ENCODE measurements at places on chromosomes 2 and 18.

DNA sequence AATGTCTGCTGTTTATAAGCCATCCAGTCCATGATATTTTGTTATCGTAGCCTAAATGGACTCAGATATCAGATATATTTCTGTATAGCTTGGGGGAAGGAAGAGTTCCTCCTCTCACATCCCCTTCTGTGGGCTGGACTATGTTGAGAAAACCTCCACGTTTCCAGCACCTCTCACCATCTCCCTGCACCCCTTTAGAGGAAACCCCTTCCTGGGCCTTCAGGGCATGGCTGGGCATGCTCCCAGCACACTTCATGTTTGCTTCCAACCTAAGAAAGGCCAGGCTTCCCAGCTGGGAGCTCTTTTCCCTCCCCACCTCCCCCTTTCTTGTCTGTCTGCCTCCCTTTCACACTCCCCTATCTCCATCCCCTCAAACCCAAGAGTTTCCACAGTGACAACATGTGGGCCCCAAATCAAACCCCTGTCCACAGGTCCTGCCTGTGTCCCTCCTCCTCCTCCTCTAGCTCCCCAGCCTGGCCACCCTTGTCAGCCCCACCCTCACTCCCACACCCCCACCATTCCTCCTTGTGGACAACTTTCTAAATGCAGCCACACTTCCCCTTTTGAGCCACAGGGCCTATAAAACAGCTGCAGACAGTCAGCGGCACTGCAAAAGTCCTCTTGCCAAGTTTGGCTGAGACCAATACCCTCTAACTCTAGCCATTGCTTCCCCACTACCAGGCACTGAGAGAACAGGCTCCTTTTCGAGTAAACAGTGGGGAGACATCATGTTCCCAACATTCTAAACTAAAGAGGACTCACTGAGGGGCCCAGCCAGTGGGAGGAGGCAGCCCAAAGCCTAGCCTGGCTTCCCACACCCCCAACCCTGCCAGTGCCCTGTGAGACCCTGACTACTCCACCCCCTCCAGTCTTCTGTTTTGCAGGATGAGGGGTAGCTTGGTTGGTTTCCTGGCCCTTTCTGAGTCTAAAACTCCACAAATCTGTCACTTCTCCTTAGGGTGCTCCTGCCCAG lies 120.5 kb downstream of the ZFP36L2 start:
- DNase-seq = peak; percentile 59

GRCh38 chr2:240986787-240987411 lies 11.5 kb upstream of the SNED1 start:
- DNase-seq = peak; percentile 37

DNA sequence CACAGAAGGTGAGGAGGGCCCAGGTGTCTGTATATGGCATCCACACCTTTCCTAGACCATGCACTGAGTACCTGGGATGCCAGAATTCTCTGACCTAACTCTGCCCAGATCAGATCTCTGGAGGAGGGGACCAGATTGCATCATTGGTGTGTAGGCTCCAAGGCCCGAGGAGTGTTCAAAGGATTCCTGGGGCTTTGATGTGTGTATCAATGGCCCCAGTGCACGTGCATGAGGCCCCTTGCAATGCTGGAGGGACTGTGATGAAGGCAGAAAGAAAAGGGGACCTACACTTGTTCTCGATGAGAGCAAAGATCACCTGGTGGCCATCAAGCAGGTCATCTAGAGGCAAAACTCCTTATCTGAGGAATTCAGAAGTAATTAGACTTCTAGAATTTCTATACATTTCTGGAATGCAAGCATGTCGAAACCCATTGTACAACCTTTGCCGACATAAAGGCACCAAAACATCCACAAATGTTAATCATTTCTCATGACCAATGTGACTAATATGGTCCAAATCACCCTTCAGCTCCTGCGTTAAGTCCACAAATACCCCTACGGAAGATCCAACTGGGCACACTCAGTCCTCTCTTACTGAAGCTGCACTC lies 123.5 kb downstream of the CHST9 start:
- DNase-seq = no peak

DNA sequence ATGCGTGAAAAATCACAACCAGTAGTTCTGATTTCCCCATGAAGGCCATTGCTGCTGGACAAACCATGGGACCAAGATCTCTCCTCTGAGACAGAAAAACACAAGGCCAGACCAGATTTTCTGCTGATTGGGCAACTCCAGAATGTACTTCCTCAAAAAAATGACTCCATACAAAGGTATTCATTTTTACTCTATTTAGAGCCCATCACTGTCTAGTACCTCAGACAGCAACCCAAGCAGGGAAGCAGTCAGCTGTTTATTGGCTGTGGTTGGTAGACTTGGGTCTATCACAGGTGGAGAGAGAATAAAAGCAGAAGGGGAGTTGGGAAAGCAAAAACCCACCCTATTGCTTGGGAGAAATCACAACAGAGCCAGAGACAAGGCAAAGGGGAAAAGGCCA lies 219.9 kb downstream of the PIK3C3 start:
- peak; percentile 40 for DNase-seq

DNA sequence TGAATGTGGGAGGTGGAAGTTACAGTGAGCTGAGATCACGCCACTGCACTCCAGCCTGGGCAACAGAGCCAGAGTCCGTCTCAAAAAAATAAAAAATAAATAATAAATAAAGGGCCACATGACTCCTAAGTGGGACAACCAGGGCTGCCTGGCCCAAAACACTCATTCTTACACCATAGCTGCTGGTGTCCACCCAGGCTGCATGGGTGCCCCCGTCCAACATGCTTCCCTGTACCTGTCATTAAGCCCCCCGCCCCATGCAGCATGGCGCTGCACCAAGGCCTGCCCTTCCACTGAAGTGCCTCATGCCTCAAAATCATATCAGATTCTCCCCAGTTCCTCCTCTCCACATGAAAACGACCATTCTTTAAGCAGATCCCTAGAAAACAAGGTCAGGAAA lies 10.8 kb downstream of the GALM start:
- DNase-seq = no peak

- DNase-seq = no peak
These were observed 244.8 kb downstream of the XIRP2 start for GRCh38 chr2:167132906-167133555.

- DNase-seq = peak; percentile 14
These were observed 38.2 kb upstream of the CHRNA1 start for GRCh38 chr2:174802459-174802858.

DNA sequence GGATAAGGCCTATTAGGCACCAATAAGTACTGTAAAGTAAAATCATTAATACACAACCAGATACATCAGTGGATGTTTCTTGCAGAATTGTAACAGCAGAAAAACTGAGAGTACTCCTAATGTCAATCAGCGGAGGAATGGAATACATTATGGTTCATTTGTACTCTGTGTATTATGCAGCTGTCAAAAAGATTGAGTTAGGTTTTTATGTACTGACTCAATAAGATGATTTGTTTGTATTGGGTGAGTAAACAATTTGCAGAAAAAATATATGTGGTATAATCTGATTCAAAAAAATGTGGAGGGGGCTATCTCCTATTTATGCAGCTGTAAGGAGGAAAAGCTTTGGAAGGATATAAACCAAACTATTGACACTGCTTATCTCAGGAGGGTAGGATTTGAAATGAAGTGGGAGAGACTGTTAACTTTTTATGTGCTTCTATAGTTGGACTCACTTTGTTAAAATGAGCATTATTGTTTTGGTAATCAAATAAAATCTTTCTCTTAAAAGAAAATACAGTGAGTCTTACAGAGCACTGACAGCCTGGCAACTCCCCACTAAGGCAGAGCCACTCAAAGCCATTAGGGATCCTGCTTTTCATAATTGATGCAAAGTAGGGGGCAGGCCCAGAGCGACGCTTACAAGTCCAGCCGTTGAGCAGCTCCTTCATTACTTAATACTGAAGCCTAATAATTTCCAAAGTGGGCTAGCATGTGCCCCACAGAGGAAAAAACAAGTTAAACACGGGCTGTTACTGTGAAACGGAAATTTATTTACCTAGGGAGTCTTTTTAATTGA lies 168.8 kb downstream of the PHLPP1 start:
- DNase-seq = no peak

DNA sequence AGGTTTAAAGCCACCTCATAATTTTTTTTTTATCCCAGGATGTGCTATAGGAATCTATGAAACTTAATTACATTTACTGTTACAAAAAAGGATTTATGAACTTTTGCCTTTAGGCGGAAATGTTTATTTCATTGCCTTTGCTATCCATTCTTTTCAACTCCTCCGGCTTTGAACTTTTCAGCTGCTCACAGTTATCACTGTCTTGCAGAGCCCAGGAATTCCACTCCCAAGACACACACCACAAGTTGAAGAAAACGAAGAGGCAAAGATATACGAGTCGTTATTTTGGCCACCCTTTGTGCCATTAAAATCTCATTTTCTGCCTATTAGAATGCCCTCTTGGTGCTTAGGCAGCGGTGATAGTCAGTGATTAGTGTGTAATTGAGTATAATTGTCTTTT lies 80.0 kb downstream of the PAX3 start:
- DNase-seq = no peak

- no peak for DNase-seq
These were observed 338.4 kb downstream of the SOCS6 start for GRCh38 chr18:70627182-70627802.

- no peak for DNase-seq
These were observed 128.0 kb upstream of the FBXO11 start for GRCh38 chr2:48034295-48034694.

DNA sequence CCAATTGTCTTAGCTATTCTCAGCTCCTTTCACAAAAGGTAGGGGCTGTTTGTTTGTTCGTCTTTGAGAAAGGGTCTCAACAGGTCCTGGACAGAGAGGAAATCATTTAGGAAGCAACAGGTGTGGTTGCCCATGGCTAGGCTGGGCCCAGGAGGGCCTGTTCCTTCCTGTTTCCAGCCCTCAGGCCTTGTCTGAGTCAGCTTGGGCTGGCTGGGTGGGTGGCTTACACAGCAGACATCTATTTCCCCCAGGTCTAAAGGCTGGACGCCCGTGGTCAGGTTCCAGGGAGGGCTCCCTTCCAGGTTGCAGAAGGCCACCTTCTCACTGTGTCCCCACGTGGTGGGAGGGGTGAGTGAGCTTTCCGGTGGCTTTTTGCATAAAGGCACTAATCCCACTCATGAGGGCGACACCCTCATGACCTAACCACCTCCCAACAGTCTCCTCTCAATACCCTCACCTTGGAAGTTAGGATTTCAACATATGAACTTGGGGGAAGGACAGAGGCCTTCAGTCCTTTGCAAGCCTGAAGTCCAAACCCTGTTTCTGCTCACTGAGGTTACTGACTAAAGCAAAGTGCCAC lies 45.5 kb downstream of the ARHGEF4 start:
- DNase-seq = no peak

GRCh38 chr2:67322353-67323001 lies 74.7 kb upstream of the ETAA1 start:
- peak; percentile 79 for DNase-seq

DNA sequence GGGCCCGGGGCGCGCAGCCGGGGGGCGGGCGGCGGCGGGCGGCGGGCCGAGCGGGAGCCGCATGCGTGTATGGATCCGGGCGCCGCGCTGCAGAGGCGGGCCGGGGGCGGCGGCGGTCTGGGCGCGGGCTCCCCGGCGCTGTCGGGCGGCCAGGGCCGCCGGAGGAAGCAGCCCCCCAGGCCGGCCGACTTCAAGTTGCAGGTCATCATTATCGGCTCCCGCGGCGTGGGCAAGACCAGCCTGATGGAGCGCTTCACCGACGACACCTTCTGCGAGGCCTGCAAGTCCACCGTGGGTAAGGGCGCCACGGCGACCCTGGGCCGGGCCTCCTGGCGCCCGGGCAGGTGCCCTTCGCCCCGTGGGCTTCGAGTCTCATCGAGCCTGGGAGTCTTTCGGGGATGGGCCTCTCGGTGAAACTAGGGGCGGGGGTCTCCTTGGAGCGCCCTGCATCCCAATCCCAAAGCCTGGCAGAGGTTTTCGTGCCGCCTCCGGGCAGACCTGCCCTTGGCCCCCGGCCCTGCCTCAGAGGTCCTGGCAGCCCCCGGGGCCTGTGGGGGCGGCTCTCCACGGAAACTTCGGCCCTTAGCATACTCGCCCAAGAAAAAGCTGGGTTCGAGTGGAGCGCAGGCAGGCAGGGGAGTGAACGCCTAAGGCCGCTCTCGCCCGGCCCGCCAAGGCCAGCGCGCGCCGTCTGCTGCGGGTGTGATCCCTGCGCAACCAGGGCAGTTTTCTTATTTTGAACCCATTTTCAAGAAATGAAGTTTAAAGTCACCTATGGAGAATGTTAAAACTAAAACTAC lies 622 bp downstream of the RAB12 start:
- no peak for DNase-seq

DNA sequence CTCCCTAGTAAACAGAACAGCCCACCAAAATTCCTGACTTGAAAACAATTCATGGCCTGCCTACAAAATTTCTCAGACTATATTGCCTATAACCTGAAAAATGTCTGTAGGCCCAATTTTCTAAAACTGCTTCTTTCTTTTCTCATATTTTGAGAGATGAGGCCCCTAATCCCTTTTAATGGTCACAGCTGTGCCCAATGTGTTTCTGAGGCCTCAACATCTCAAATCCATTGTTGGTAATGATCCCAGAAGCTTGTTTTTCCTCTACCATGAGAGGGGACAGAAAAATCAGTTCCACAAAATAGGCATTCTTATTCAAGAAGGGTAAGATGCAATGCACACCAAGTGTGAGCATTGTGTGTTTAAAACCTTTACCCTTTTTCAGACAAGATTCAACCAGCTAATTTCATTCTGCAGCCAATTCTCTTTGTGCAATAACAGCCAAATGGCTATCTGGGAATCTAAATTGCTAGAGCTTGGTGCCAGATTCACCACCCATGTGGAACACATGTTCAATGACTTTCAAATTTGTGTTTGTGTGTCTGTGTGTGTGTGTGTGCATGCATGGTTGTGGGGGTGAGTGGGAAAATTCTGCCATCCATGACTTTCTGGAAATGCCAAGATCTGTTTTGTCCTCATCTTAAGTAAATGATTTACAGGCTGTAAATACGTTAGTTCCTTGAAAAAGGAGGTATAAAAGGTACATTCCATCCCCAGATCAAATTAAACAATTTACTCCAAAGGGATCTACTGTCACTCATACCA lies 319.5 kb downstream of the TNS1 start:
- DNase-seq = no peak

DNA sequence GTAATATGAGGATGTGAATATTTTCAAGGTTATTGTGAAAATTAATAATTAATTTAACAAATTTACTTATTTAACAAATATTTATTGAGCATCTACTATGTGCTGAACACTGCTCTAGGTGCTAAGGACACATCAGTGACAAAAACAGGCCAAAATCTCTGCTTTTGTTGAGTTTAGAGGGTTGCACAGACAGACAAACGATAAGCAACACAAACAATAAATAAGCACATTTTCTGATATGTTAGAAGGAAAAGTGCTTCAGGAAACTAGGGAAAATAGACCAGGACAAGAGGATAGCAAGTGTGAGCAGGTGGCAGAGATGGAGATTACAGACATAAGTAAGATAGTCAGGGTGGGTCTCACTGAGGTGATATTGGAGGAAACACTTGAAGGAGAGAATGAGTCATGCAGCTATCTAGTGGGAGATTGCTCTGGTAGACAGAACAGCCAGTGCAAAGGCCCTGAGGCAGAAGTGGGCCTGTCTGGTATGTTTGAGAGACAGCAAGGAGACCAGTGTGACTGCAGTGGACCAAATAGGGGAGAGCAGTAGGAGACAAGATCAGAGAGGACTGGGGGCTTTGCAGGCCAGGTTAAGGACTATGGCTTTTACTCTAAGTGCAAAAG lies 38.3 kb downstream of the SFXN5 start:
- DNase-seq = no peak
